ENCODE measurements at places on chromosomes 13 and 19. TPM values are rescaled to one million over a fixed set of nuclear protein-coding genes. Genes with fewer than 3 reads are reported as not detected.

DNA sequence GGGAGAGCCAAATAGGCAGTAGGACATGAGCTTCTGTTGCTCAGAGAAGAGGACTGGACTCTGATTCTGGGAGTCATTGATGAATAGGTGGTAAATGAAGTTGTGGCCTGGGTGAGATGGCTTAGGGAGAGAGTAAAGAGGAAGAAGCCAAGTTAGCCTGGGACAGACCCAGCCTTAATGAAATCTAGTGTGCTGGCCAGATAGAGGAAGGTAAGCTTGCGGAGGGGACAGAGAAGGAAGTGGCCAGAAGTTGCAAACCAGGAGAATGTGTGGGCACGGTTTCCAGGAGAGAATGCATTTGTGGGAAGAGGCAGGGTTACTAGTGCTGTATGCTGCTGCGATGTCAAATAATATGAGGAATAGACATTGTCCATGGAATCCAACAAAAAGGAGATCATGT is 83.3 kb upstream of the OLFM4 start:
- DNase-seq: no peak

The FCAR gene
- not detected for total RNA-seq

DNA sequence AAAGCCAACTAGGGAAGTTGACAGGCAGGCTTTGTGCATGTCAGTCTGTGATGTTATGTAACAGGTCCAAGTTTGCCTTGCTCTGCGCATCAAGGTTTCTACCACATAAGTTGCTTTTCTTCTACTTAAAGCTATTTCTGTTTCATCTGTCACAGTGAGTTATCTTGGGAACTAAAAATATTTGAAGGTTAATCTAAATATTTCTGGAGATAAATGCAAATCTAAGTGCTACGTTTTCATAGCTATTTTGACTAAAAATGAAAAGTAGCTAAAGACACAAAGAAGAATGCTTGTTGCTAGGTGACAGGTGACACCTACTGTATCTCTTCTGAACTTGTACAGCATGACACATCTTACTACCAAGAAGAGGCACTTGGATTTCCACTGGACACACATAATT is 135.6 kb downstream of the KLF12 start:
- DNase-seq: no peak

GRCh38 chr13:85367887-85368286 is 431.3 kb downstream of the SLITRK6 start:
- DNase-seq: no peak

GRCh38 chr19:2992958-2993357 is 15.6 kb downstream of the TLE6 start:
- no peak for DNase-seq

- DNase-seq: no peak
These were observed 75.0 kb downstream of the TEX26 start for GRCh38 chr13:31007417-31007816.

DNA sequence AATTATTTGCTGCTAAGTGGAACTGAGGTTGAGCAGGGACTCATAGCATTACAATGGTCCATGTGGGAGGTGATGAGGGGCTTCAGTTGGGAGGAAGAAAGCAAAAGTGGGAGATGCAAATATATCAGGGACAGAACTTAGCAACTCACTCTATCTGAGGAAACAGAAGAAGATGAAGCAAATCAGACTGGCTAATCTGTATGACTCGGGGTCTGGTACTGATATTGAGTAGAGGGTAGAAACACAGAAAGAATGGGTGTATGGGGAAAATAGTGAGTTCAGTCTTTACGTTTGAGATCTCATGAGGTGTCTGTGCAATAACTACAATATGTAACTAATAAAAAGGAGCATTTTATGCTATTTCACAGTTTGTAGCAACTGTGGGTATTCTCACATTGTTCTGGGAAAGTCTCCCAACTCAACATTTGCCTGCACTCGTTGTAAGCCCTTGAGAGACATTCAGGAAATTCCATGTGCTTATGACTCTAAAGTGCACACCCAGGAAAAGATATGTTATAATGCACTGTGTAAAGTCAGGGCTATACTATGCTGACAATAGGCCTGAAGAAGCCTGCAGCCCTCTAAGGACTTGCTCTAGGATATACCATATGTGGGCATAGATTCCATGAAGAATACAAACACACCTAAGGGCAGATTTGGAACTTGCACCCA is 183.5 kb downstream of the SPRY2 start:
- DNase-seq: peak; percentile 25

The LIM2 gene
- total RNA-seq: not detected

The APOE gene
- 1,026 TPM for total RNA-seq

The ZSCAN5A gene
- 53.9 TPM for total RNA-seq

GRCh38 chr19:44728178-44728577 is 20.3 kb upstream of the BCL3 start:
- DNase-seq: no peak

GRCh38 chr13:97020689-97021240 is 26.5 kb upstream of the OXGR1 start:
- no peak for DNase-seq

- no peak for DNase-seq
These were observed 2.2 kb downstream of the CD37 start for GRCh38 chr19:49337267-49338022.

DNA sequence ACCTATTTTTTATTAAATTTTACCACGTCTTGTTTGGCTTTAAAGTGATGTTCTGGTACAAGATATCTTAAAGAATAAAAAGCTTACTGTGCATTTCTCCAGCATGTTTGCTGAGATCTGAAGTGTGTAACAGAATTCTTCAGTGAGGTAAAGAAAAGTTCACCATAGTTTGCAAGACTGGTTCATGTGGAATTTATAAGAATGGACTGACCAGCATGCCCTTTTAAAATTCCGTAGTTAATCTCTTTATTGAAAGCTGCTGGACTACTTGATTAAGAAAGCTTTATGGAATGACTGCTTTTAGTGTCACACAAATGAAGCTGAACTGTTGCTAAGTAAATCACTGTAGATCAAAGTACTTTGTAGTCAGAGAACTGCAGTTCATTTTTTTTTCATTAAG is 119.2 kb downstream of the GPC6 start:
- DNase-seq: no peak

DNA sequence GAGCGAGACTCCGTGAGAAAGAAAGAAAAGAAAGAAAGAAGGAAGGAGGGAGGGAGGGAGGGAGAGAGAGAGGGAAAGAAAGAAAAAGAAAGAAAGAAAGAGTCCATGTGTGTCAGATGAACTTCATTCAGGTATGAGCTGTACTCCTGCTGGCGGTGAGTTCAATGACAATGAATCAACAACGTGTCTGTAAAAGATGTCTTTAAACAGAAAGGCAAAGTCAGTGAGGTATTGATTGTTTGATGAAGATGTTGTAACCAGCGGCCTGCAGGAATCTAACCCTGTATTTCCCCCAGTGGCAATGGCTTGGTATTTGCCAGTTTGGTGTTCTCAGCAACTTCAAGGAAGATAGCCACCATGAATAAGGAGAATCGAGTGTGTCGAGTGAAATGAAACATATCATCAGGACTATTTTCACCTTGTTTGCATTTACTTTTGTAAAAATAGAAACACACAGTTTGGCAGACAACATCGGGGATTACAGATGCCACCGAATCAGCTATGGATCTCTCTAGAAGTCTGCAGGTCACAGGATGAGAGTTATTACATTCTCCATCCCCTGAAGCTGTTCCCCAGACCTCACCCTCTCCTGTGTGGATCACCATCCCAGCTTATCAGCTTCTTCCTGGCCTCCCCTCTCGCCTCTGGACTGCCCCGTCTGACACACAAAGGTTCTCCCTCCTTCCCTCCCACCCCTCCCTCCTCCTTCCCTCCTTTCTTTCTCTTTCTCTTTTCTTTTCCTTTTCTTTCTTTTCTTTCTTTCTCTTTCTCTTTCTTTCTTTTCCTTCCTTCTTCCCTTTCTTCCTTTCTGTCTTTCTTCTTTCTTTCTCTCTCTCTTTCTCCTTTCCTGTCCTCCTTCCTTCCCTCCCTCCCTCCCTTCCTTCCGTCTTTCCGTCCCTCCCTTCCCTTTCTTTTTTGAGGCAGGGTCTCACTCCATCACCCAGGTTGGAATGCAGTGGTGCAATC is 8.2 kb upstream of the SBK3 start:
- no peak for DNase-seq

The COL4A1 gene
- 107 TPM for total RNA-seq

The MAMSTR gene
- 4.7 TPM for total RNA-seq

DNA sequence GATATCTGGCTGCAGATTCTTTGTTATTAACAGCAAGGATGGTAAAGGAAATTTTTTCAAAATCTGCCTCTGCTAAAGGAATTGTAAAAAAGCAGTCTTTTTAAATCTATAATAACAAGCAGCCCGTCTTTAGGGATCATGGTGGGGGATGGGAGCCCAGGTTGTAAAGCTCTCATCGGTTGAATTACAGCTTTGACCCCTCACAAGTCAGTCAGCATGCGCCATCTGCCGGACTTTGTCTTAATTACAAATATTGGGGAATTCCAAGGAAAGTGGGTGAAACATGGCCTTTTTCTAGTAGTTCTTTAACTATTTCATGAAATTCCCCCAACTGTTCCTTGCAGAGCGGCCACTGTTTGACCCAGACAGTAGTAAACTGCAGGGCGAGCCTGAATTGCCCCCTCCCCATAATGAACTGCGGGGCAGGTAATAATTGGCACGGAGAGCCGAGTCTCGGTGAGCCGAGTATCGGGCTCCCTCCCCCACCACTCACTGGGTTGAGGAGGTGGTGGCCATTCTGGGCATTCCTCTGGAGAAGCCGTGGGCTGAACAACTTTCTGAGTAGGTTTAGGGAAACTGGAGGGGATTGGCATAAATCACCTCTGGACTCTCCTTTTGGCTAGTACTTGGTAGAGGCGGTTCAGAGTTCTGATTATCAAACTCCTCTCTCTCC is 11.6 kb downstream of the ZNF578 start:
- no peak for DNase-seq

The CLDN10 gene
- not detected for total RNA-seq

- no peak for DNase-seq
These were observed 3.0 kb downstream of the CBY2 start for GRCh38 chr13:45704854-45705695.

The REEP6 gene
- 52.7 TPM for total RNA-seq

The LILRB4 gene
- total RNA-seq: not detected

GRCh38 chr13:51955281-51955771 is 55.9 kb downstream of the ATP7B start:
- no peak for DNase-seq

DNA sequence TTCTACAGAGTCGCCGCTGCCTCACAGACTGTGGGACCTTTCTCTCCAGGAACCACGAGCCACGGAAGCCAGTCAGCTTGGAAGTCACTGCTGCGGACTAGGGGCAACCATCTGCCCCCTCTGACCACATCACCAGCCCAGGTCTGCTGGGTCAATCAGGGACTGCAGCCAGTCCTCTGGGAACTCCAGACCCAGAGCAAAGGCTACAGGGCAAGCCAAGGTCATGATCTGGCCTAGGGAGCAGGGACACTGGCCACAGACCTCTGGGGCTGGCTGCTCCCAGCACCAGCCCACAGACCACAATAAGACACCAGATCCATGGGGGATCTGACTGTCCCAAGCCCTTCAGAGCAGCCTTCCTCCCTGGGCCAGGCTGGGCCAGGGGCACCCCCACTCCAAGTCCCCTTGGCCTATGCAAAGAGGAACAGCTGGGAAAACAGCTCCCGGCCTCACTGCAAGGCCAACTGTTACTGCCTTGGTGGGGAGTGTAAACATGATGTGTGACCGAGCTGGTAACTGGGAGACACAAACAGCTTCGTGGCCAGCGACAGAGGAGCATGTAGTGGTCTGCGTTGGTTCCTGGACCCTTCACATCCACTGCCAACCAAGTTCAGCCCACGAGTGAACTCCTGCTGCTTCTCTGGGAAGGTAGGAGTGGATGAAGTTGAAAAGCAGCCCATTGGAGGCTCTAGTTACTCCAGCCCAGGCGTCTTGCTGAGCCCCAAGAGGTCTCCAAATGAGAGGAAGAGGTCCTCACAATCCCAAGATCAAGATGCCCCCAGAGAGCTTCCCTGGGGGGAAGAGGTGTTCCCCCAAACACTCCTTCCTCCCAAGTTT is 1.5 kb downstream of the AKT2 start:
- no peak for DNase-seq

DNA sequence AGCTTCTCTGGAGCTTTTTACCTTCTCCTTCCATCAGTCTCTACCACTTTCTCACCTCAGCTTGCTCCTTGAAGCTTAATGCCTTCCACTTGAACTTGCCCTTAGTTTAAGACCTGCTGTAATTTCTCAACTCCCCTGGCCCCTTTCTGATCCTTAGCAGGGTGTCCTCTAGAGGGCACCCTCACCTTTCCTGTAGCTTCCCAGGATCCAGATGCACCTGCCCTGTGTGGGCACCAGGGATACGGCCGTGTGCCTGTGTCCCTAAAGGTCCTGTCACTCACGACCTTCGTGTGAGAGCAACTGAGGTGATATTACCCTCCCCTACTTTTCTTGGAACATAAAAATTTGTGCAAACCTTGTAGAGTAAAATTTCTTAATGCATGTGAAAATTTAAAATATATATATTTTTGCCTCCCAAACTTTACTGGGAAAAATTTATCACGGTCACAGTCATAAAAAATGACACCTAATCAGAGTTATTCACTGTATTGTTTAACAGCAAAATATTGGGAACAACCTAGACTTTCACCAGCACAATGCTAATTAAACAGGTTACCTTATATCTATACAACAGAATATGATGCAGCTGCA is 46.4 kb downstream of the PSG3 start:
- peak; percentile 50 for DNase-seq

The INAFM1 gene
- total RNA-seq: 4.8 TPM

GRCh38 chr19:39969681-39970424 is 1.1 kb upstream of the PSMC4 start:
- DNase-seq: no peak

DNA sequence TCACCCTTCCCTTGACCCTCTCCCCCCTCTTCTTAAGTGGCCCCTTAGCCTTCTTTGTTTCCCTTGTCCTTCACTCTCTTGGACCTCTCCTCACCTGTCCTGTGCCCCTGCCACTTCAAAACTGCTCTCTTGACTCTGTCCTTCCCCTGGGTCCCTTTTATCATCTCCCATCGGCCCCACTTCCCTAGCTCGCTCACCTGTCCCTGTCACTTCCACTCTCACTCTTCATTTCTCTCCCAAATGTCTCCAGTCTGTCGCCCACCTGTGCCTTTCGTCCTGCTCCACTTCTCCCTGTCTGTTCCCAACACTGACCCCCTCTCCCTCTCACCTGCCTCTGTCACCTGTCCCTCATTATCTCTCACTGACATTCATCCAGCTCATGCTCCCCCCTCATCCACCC is 699 bp downstream of the IFNL1 start:
- no peak for DNase-seq

DNA sequence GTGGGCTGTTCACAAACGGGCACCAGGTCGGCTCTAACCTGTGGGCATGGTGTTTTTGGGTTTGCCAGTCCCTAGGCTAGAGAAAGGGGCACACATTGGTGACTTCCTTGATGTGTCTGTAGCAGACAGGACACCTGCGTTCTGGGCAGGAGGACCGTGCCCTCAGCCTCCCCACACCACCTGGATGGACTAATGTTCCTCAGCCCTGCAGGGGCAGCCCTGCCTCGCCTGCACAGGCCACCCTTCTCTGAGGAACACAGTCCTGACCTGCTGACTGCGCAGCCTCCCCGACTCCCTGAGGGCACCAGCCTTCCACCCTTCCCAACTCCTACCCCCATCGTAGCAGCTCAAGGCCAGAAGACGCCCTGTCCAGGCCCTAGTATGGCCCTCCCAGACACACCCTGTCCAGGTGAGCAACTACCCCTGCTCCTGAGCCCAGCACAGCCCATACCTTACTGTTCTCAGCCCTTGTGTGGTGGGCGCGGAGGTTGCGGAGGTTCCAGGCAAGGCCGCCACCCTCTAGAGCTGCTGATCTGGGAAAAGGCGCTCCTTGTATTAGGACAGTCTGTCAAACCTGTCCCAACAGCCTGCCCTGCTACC is 55.7 kb downstream of the GGACT start:
- DNase-seq: no peak

Data from cardiac muscle cell (in vitro differentiated cells and primary cell).